ENCODE measurements at places on chromosomes 2 and 18.

GRCh38 chr2:166365239-166365638 is 10.5 kb downstream of the SCN9A start:
- no peak for DNase-seq

DNA sequence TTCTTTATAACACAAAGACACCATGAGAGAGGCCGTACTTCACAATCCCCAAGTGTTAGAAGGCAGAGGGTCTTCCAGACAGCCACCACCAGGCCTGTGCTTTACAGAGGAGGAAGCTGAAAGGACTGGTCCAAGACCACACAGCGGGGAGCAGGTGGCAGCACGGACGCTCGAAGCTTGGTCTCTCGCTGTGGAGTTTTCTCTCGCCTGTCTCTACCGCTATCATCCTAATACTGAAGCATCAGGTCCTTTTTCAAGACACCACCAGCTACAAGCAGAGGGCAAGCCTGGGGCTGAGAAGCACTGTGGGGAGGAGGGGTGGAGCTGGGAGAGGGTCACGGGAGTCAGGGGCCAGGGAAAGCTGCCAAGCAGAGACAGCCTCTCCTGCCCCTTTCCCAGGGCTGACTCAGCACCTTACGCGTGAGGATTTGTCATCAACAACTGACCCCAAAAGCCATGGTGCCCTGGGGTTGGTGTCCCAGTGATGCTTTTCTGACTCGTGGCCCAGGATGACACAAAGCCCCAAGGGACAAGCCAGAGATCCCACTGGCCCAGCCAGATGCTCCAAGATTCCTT is 31.9 kb upstream of the FOSL2 start:
- no peak for DNase-seq

DNA sequence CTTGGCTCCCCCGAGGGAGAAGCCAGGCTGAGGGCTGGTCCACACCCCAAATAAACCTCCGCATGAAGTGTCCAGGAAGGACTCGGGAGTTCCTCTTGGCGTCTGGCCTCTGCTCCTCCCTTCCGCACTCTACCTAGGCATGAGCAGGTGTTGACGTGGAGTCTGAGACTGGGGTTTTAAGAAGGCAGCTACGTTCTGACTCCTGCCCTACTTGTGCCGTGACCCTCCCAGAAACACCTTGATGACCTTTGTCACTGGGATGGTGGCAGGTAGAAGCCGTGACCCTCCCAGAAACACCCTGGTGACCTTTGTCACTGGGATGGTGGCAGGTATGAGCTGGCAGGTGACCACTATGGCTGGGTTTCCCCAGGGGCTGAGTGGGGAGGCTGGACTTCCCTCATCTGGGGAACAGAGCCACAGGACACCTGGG is 54.8 kb downstream of the HS6ST1 start:
- DNase-seq: no peak

DNA sequence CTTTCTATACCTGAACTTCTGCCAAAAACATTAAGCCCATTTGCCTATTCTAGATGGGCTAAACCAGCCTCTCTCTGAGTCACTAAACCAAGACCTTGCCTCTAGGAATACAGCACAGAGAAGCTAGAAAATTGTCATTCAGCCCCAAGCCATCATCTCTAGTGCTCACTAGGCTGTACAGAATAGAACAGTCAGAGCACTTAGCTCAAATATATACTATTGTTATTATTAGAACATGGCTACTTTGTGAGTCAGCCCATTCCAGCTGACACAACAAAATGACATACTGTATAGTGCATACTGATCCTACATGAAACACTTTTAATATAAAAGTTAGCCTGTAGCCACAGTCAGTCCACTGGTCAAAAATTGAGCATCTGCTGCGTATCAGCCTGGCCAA is 418.8 kb downstream of the NRXN1 start:
- DNase-seq: no peak

- no peak for DNase-seq
Observed at GRCh38 chr2:209790066-209790728, 18.6 kb downstream of the UNC80 start.

- no peak for DNase-seq
Observed at GRCh38 chr2:215743066-215743465, 270.3 kb downstream of the MREG start.

DNA sequence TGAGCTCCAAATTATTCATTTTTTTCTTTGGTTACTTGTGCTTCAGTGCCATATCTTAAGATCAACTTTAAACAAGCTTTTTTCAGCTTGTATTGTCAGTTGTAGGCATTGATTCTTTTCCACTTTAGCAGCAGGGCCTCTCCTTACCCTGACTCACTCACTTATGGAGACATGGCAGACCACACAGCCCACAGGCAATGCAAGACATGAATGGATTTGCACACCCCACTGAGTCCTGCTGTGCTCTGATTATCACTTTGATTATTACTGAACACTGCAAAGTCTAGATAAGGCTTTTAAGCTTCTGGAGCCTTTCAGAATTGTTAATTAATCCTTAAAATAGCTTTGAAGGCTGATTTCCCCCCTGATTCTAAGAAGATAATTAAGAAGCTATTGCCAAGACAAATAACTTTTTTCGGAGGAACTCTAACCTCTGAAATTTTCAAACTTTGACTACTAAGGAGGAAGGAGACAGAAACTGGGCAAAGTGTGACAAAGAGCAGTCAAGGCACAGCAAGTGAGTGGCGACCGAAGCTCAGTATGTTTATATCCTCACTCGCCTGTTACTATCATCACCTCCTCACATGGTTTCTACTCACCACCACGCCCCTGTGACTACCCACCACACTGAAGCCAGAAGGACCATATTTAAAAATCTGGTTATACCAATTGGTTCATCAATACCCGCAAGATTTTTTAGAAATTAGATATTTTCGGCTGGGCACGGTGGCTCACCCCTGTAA is 43.3 kb downstream of the CACNB4 start:
- no peak for DNase-seq

GRCh38 chr2:12032398-12032797 is 286.0 kb downstream of the LPIN1 start:
- no peak for DNase-seq

GRCh38 chr2:63737081-63737751 is 104.5 kb upstream of the UGP2 start:
- no peak for DNase-seq

GRCh38 chr2:232473467-232473890 is 14.2 kb downstream of the ECEL1 start:
- DNase-seq: no peak

GRCh38 chr2:224143526-224143925 is 104.4 kb upstream of the SERPINE2 start:
- DNase-seq: no peak

DNA sequence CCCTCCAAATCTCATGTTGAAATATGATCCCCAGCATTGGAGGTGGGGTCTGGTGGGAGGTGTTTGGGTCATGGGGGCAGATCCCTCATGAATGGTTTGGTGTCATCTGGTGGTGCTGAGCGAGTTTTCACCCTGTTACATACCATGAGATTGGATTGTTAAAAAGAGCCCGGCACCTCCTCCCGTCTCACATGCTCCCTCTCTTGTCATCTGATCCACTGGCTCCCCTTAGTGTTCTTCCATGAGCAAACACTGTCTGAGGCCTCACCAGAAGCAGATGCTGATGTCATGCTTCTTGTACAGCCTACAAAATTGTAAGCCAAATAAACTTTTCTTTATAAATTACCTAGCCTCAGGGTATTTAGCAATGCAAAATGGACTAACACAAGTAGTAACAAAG is 405.0 kb upstream of the SLC39A10 start:
- DNase-seq: no peak

DNA sequence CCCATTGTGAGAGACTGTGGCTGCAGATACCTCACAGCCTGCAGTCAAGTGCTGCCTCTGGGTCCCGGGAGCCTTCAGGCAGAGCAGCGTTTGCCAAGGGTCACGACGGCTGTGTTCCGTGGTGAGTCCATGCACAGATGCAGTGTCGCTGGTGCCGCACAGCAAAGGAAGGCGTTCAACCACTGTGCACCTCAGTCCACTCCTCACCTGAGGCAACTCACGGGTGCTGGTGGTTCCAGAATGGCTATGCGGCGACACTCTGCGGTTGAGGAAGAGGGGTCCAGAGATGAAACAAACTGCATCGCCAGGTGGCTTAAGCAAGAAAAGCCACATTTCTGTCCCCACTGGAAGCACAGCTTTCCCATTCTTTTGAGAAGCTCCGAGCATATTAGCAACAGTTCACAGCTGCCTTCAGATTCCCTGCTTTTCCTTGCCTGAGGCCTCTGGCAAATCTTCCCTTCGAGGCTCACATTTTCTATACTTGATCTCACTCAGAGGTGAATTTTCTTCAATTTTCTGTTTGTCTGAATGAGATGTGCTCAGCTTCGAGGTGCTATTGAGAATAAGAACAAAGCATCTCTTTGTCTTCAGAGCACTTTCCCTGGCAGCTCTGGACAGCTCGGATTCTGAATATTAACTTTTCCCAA is 208.8 kb upstream of the TWIST2 start:
- no peak for DNase-seq

DNA sequence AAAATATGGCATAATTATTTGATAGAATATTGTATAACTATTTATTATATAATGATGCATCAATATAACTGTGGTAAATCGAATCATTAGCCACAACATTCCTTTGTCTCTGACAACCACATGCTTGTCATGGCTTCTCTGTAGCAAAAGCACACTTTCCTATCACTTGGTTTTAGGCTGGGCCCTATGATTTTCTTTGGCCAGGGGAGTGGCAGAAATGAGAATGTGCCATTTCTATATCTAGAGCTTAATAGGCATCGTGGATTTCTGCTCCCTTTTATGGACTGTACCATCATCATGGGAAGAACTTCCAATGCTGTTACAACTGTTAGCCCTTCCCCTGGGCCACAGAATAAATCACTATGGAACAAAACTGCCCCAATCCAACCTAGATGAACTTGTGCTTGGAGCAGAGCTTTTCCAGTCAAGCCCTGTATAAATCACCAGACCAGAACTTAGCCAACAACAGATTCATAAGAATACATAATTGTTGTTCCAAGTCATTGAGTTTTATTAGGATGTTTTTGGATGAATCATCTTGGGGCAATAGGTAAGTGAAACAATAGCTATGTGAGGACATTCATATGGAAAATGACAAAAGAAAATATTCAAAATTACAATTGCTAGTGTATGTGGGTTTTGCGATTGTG is 715.8 kb downstream of the ERBB4 start:
- DNase-seq: no peak

GRCh38 chr2:21251216-21251980 is 127.6 kb downstream of the TDRD15 start:
- no peak for DNase-seq

DNA sequence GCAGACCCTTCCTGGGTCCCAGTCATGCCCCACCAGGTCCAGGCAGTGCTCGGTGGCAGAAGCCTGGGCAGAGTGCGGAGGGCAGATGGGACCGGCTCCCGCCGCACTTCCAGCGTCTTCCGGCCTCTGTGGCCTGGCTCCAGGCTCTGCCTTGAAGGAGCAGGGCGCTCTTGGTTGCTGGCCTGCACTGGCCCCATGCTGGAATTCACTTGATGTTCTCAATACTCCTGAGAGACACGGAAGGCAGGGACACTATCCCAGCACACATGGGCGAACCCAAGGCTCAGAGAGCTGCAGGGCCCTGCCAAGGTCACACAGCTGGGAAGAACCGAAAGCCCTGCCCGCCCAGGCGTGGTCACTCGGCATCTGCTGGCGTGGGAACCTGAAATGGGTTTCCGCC is 87.6 kb upstream of the ODC1 start:
- DNase-seq: no peak

- DNase-seq: no peak
Observed at GRCh38 chr2:72148837-72149555, 1.3 kb upstream of the CYP26B1 start.

DNA sequence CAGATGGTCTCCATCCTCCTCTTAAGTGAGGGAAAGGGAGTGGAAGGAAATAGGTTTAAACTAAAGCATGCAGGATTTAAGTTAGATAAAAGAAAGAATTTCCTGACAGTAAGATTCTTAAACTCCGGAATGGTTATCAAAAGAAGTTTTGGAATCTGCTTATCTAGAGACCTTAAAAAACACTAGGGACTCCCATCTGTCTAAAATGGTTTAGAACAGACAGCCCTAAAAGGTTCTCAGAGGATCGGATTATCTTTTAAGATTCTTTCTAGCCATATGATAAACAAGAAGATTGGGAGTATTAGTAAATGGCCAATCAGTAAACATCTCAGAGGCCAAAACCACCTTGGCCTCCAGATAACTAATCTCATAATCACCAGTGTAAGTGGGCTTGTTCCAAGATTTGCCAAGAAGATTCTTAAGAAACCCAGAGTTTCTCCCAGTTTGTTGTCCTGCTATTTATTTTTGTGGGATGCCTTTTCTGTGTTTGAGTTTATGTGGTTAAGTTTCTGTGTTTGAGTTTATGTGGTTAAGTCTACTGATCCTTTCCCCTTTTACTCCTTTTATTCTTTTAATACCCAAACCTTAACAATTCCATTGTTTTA is 314.9 kb upstream of the NRP2 start:
- no peak for DNase-seq

DNA sequence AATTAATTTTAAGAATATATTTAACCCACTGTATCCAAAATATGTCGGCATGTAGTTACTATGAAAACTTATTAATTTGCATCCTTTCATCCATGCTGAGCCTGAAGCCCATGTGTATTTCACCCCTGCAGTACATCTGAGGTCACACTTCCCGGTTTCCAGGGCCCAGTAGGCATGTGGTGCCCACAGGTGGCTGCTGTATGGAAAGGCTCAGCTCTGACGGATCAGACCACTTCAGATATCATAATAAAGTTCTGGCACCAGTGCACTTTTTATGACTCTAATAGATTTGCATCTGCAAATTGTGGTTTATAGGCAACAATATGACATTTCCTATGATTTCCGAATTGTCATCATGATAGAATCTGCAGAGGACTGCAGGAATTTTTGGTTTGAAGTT is 22.5 kb downstream of the SH3RF3 start:
- no peak for DNase-seq

DNA sequence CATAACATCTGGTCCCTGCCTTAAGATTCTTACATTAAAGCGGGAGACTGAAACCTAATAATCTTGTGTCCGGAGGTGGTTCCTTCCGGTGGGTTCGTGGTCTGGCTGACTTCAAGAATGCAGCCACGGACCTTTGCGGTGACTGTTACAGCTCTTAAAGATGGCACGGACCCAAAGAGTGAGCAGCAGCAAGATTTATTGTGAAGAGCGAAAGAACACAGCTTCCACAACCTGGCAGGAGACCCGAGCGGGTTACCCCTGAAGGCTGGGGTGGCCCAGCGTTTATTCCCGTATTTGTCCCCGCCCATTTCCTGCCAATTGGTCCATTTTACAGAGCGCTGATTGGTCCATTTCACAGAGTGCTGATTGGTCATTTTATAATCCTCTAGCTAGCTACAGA is 122.3 kb upstream of the SIX2 start:
- DNase-seq: no peak

GRCh38 chr2:112614201-112614840 is 29.9 kb downstream of the CHCHD5 start:
- DNase-seq: no peak

Data from HL-60 (cell line).